ENCODE measurements at places on chromosomes 12 and 14.
A peak's percentile ranks its signal among the peaks of the same experiment; 100 is the strongest.

- DNase-seq, result peak; percentile 71
Observed at GRCh38 chr12:83514372-83514771, 827.7 kb downstream of the TMTC2 start.

- no peak for DNase-seq
Observed at GRCh38 chr12:57740656-57741412, 2.3 kb upstream of the AGAP2 start.

- DNase-seq, result no peak
Observed at GRCh38 chr14:21796916-21797315, 123.3 kb upstream of the OR4E1 start.

DNA sequence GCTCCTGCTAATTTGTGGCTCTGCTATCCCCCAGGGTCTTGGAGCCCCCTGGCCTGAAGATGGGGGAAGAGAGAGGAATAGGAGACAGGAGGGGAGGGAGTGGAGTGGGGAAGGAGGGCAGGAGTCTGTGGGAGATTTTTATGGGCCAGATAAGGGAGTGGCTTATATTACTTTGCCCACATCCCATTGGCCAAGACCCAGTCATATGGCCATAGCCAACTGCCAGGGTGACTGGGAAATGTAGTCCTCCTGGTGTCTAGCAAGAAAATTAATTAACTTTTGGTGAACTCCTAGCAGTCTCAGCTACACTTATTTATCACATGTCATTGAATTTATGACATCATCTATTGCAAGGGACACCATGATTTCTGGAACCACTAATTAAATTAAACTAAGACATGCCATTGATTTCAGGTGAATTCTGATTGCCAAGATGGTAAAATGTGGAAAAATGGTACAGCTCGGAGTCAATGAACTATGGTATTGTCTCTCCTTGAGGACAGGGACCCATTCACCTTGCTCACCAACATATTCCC, 50.3 kb downstream of the ESRRB start:
- DNase-seq, result no peak

- DNase-seq, result peak; percentile 61
Observed at GRCh38 chr12:52495389-52495788, 2.3 kb upstream of the KRT6A start.

DNA sequence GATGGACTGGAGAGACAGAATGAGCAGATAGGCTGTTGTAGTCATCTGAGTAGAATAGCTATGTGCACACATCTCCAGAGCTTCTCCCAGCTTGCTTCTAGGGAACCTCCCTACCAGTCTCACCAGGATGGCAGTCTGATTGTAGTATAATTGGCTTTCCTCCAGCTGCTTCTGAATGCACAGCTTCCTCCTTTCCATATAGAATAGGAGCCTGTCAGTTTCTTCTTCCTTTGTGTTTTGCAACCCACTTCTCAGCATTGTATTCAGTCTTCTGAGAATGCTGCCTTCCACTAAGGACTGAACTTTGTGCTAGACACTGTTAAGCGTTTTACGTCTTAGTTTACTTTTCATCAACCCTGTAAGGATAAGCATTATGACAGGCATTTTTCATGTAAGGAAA, 2.2 kb upstream of the CSAD start:
- no peak for DNase-seq

GRCh38 chr12:19946550-19946949, 421.8 kb upstream of the PDE3A start:
- no peak for DNase-seq

DNA sequence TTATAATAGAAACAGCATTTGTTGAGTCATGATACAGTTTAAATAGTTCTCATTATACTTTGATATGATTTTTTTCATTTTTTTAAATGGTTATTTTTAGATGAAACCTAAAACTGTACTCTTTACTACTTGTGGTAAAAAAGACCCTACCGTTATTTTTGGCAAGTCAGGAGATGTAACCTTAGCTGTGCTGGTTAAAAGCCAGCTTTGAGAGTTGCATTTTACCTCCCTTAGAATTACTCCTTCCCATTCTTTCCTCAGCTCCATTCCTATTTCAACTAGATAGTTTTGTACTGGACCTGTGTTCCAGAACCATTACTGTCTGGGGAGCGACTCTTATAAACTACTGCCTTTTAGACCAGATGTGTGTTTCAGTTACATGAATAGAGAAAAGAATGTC, 92.0 kb downstream of the RAD51B start:
- DNase-seq, result no peak
